ENCODE measurements at places on chromosomes 16 and 17.
A peak's percentile ranks its signal among the peaks of the same experiment; 100 is the strongest.

DNA sequence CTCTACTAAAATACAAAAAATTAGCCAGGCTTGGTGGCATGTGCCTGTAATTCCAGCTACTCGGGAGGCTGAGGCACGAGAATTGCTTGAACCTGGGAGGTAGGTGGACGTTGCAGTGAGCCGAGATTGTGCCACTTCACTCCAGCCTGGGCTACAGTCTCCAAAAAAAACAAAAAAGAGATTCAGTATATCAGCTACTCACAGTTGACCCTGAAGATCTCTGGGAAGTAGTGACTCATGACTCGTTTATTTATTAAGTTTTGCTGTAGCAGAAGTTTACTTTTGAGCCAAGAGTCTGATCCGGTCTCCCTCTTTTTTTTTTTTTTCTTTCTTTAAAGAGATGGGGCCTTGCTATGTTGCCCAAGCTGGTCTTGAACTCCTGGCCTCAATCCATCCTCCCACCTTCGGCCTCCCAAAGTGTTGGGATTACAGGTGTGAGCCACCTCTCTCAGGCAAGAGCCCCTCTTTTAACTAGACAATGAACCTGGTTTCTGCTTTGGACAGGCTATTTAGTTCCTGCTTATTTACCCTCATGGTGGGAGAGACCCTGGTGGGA is 4.4 kb downstream of the MVP start:
- DNase-seq: peak; percentile 81

GRCh38 chr16:74449470-74449869 is 28.2 kb upstream of the CLEC18B start:
- no peak for DNase-seq

DNA sequence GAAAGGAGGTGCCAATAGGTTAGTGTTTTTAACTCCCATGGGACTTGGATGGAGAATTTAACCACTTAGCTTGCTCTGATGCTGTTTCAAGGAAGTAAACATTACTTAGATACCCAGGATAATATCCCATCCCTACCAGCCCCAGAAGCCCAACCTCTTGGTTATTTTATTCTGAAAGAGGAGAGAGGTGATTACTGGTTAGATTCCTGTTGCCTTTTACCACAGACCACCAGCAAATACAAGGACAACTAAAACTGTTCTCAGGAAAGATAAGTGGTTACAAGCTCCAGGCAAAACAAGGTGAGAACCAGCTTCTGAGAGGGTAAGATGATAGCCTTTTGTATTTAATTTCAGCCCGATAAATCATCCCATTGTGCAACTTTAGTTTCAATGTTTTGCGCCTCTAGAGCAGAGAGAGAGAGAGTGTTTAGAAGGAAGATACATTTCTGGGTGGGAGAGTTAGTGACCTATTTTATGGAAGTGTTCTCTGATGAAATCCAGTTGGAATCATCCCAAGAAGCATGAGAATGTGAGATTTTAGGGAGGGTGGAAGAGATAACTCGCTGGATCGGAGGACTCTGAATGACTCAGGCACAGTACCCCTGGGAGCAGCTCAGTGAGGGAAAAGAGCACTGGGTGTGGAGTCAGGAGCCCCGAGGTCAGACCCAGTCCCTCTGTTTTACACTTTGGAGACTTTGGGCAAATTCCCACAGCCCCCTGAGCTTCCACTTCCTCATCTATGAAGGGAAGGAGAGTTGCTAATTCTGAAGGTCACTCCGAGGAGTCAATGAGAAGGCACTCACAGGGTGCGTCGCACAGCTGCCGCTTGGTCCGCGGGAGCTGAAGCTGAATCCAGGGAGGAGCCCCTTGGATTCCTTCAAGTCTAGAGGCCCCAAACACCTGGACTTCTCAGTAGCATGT is 12.1 kb downstream of the GLP2R start:
- DNase-seq: peak; percentile 97

DNA sequence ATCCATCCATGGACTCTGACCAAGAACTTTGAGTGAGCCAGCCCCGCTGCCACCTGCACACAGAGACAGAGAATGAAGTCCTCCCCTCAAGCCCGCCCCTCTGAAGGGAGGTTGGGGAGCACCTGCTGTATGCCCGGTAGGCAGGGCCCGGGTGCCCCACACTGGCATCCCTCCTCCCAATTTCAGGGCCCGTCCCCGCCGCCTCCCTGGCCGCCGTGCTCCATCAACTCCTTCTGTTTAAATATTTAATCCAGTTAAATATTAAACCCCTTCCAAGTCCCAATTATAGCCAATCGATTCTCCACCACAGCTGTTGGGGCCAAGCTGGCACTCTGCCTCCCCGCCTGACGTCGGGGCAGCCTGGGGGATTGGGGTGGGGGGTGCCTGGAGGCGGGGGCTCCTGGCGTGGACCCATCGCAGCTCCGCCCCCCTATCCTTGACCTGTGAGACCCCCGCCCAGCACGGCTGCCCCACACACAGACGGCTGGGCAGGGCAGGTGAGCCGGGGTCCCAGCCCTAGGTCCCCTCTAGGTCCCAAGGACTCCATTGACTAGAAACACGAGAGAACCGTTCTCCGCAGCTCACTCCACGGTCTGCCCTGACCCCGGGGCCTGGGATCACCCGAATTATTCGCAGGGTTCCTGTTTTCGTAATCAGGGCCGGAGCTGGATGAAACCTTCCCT is 18.0 kb upstream of the CACNA1H start:
- DNase-seq: no peak

DNA sequence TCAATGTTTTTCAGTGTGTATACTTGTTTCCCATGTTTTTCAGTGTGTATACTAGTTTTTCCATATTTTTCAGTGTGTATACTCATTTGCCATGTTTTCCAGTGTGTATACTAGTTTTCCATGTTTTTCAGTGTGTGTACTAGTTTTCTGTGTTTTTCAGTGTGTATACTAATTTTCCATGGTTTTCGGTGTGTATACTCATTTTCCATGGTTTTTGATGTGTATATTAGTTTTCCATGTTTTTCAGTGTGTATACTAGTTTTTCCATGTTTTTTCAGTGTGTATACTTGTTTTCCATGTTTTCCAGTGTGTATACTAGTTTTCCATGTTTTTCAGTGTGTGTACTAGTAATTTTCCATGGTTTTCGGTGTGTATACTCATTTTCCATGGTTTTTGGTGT is 152.7 kb upstream of the NOL11 start:
- no peak for DNase-seq

GRCh38 chr16:68356249-68356918 is 45.6 kb downstream of the PRMT7 start:
- no peak for DNase-seq

DNA sequence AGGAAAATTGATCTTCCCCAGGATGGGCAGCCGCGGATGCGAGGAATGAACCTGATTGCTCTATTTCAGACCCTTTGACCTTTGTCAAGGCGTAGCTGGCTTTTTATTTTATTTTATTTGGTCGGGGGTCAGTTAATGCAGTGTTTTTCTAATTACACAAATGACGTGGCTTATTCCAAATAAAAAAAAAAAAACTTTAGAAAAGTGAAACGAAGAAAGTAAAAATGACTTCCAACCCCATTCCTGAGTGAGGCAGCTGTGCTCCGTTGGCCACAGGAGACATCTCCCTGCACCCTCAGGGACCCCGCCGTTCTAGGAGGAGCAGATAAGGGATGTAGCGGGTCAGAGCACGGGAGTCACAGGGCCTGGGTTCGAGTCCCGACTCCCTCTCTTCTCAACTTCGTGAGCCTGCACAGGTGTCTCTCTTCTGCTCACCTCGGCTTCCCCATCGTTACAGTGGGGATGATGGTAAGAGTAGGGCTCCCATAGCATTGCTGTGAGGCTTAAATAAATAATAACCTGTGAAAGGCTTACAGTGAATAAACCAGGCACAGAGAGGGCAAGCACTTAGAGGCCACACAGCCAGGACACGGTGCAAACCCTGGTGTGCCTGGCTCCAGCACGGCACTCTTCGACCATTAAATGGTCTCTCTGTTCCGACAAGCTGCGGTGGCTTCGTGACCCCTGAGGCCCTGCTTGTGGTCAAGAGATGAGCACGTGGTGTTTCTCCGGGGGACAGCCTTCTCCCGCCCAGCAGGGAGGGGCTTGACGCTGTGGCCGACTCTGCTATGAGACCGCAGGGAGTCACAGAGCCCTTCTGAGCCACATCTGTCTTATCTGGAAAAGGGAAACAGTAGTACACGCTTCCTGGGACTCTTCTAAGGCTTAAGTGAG is 10.2 kb downstream of the FOXF1 start:
- no peak for DNase-seq

- no peak for DNase-seq
Measured at GRCh38 chr17:73359352-73359751, 47.6 kb upstream of the CDC42EP4 start.

- peak; percentile 13 for DNase-seq
Measured at GRCh38 chr17:26818736-26819135, 475.2 kb upstream of the WSB1 start.

GRCh38 chr16:7116734-7117133 is 215.9 kb upstream of the RBFOX1 start:
- no peak for DNase-seq

DNA sequence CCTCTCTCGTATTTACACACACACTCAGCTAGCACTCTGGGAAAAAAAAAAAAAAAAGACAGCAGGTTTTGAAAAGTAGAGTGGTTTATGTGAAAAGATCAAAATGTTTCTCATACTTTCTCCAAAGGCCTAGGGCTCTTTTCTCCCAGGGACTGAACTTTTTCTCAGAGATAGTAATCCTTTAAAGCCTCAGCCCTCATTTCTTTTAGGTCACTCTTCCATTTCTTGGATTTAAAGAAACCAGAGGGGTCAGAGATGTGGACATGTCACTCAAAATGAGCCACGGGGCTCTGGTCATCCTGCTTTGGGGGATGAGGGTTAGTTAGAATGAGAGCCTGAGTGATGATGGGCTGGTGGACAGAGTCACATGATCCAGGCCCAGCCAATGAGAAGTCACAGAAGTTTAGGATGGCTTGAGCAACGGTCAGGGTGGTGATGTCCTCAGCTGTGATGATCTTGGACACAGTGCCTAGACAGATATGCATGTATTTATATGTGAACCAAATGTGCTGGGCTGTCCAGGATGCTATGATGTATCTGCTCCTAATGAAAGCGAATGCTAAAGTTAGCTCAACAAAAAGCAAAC is 33.7 kb upstream of the AXIN2 start:
- peak; percentile 16 for DNase-seq

- DNase-seq: no peak
Measured at GRCh38 chr17:44049294-44050060, 17.0 kb downstream of the LSM12 start.

- DNase-seq: no peak
Measured at GRCh38 chr17:77317091-77317750, 176.5 kb downstream of the SEC14L1 start.

GRCh38 chr17:40791111-40791510 is 8.6 kb downstream of the KRT28 start:
- DNase-seq: no peak

DNA sequence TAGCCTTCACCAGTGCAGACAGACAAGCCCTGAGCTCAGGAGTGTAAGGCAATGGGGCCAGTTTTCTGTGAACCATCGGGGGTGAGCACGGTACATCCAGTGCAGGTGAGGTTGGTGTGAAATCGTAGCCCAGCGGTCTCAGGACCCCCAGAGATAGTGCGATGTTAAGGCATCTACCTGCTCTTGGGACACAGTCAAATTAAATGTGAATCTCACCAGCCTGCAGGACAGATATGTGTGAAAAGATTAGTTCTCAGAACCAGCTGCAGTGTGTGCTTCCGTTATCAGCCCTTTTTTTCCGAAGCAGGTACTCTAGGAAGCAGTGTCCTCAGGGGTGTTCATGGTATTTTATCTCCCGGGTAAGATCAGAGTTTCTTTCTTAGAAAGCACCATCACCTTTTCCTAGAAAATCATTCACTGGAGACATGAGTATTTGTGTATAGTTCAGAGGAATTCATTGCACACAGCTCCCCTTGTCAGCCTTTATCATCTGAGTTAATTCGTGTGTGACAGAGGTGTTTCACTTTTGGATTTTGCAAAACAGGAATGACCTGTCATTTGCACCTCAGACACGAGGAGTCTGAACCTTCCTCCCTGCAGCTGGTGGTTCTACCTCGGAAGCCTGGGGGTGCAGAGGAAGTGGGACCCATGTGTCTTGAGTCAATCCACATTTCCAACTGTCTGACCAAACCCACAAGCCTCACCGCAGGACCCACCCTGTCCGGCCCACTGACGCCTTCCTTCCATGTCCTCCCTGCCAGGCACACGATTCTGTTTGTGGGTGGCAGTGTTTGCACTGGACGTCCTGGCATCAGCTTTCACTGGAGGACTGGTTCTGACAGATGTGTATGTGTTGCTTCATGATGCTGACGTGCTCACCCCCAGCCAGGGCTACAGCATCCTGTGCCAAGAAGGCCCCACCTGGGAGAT is 107.8 kb downstream of the CLEC16A start:
- DNase-seq: no peak

DNA sequence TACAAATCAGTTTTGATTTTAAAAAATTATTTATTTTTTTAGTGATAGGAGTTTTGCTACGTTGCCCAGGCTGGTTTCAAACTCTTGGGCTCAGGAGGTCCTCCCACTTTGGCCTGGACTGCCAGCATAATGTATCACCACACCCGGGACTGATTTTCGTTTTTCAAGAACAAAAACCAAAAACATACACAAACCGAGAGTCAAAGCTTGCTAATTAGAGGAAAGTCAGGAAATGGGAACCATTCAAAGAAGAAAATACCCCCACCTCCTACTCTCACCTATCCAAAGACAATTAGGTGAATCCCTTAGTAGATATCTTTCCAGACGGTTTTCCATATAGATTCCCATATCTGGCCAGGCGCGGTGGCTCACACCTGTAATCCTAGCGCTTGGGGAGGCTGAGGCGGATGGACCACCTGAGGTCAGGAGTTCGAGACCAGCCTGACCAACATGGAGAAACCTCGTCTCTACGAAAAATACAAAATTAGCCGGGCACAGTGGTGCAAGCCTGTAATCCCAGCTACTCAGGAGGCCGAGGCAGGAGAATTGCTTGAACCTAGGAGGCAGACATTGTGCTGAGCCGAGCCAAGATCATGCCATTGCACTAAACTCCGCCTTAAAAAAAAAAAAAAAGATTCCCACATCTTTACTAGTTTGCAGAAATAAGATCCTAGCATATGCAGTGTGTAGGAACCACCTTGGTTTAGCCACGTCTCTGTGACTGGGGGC is 883 bp upstream of the SPN start:
- no peak for DNase-seq

- DNase-seq: peak; percentile 67
Measured at GRCh38 chr17:17765359-17766076, 71.3 kb downstream of the SREBF1 start.

GRCh38 chr17:40470932-40471828 is 27.9 kb downstream of the IGFBP4 start:
- DNase-seq: peak; percentile 96

DNA sequence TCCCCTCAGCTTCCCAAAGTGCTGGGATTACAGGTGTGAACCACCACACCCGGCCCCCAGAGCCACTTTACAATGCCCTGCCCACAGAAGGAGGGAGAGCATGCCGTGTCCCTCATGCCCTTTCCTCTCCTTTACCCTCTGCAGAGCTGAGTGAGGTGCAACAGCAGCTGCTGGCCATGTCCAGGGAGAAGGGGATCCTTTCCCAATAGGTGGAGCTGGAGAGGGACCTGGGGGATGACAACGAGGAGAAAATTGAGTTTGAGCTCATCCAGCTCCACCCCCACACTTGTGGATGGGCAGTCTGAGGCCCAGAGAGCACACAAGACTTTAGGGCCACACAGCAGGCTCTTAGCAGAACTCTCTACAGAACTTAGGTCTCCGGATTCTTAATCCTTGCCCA is 7.9 kb upstream of the GSDMA start:
- no peak for DNase-seq

- DNase-seq: peak; percentile 77
Measured at GRCh38 chr16:10514369-10515055, 65.9 kb downstream of the EMP2 start.
